ENCODE measurements at places on chromosomes 16 and 17. TPM values are rescaled to one million over a fixed set of nuclear protein-coding genes. Genes with fewer than 3 reads are reported as not detected.

GRCh38 chr17:81434072-81434471, 38.8 kb downstream of the BAHCC1 start:
- peaks cover 56% of the 10 kb centered on the region for H3K4me1 ChIP-seq
- no peaks in the 10 kb centered on the region for H3K27me3 ChIP-seq
- H3K4me3 ChIP-seq = no peak overlapping the region
- peak; percentile 41 for DNase-seq
- H3K36me3 ChIP-seq = no peaks in the 10 kb centered on the region

- no peak overlapping the region for H3K27ac ChIP-seq
- peaks cover 9% of the 10 kb centered on the region for H3K27me3 ChIP-seq
- no peaks in the 10 kb centered on the region for H3K36me3 ChIP-seq
- no peaks in the 10 kb centered on the region for H3K4me1 ChIP-seq
Measured at GRCh38 chr17:34533806-34534527, 45.4 kb upstream of the TMEM132E start.

DNA sequence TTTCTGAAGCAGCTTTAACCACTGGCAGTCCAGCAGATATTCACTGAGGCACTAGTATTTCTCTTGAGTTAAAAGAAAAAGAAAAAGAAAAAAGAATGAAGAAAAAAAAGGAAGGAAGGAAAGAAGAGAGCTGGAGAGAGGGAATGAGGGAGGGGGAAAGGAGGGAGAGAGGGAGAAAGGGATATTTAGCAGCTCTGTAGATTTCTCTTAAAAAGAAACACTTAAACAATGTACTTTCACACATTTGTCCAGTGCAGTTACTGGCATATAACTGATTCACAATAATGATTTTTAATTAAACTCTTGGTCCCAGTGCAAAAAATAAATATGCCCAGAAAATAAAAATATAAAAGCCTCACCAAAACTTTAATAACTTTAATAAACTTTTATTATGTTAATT, 386.4 kb downstream of the KCNJ2 start:
- no peaks in the 10 kb centered on the region for H3K4me1 ChIP-seq
- H3K4me3 ChIP-seq = no peak overlapping the region
- no peak for DNase-seq
- no peaks in the 10 kb centered on the region for H3K27me3 ChIP-seq

- no peaks in the 10 kb centered on the region for H3K27me3 ChIP-seq
- H3K4me1 ChIP-seq = no peaks in the 10 kb centered on the region
- no peak overlapping the region for H3K27ac ChIP-seq
- H3K4me3 ChIP-seq = no peak overlapping the region
- no peak for DNase-seq
Measured at GRCh38 chr17:12519956-12520594, 145.6 kb upstream of the MYOCD start.

DNA sequence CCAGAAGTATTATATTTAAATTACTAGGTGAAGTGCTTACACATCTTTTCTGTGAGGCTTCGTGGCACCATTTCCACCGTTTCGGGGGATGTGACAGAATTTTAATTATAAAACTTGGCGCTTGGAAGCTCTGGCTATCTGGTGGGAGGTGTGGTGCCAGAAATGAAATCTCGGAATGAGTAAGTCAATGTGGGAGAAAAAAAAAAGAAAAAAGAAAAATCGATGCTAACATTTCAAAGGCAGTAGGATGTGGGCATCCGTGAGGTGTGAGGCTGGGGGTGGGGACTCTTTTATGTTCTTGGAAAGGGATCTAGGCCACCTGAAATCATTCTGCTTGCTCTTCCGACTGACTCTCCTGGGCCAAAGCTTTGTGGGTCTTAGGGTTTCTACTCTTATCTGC, 21.9 kb downstream of the CPPED1 start:
- H3K27ac ChIP-seq = no peak overlapping the region
- no peaks in the 10 kb centered on the region for H3K27me3 ChIP-seq
- peaks cover 18% of the 10 kb centered on the region for H3K36me3 ChIP-seq
- no peaks in the 10 kb centered on the region for H3K4me1 ChIP-seq
- no peak overlapping the region for H3K4me3 ChIP-seq

DNA sequence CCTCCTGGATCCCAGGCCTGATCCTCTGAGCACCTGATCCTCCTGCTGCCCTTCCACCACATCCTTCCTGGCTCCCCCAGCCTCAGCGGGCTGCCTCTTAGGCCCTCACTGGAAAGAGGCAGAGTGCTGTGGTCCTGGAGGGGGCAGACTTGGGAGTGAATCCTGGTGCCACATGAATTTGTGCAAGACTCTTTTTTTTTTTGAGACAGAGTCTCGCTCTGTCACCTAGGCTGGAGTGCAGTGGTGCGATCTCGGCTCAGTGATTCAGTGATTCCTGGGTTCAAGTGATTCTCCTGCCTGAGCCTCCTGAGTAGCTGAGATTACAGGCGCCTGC, 3.1 kb downstream of the GHDC start:
- H3K36me3 ChIP-seq = peaks cover 5% of the 10 kb centered on the region
- H3K4me1 ChIP-seq = peaks cover 14% of the 10 kb centered on the region
- no peak overlapping the region for H3K27ac ChIP-seq
- no peaks in the 10 kb centered on the region for H3K27me3 ChIP-seq
- H3K4me3 ChIP-seq = no peak overlapping the region

DNA sequence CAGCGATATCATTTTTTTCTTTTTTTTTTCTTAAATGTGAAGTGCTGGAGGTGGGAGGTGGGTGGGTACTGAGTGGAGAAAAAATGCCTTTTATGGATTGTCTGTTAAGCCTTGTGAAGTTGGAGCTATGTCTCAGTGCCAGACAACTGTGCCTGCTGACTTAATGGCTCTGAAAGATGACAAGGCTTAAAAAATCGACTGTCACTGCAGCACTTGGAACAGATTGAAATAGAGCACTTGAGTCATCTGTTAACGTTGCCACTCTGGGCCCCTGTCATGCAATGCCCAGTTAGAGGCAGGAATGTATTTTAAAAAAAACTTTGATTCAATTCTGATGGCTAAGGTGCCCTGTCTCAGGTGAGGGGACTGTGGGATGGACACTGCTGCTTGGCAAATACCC, 108.2 kb upstream of the HS3ST2 start:
- no peak overlapping the region for H3K4me3 ChIP-seq
- no peak overlapping the region for H3K27ac ChIP-seq
- no peaks in the 10 kb centered on the region for H3K36me3 ChIP-seq
- no peaks in the 10 kb centered on the region for H3K27me3 ChIP-seq
- H3K4me1 ChIP-seq = no peaks in the 10 kb centered on the region
- DNase-seq = no peak

- H3K27me3 ChIP-seq = no peaks in the 10 kb centered on the region
- peak overlapping the region; percentile 53 for H3K27ac ChIP-seq
- H3K36me3 ChIP-seq = peaks cover 99% of the 10 kb centered on the region
- no peak for DNase-seq
- H3K4me1 ChIP-seq = peaks cover 40% of the 10 kb centered on the region
Measured at GRCh38 chr17:38915639-38915995, 9.8 kb upstream of the LASP1NB start.

DNA sequence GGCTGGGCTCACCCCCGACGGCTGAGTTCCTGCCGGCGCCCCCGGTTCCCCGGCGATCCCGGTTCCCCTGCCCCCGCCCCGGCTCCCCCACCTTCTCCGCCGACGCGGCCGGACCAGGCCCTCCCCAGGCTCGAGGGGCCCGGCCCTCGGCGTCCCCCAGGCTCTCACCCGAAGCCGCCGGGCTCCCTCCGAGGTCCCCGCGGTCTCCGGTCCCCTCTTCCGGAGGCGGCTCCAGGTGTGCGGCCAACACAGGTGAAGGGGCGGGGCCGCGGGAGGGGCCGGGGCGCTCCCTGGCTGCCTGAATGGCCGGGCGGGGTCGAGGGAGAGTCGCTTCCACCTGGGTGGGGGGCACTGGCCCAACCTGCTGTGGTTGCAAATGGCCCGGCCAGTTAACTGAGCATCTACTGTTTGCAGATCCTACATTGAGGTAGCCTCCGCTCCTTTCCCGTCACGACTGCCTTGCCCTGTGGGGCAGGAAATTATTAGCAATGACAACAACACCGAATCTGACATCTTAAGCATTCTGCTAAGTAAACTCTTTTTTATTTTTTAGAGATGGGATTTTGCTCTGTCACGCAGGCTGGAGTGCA, at the start of gene BICDL2:
TSS of gene BICDL2 (minus strand) at position 219 of the 590 bp plus-strand sequence. CDS start 1,448 bp downstream, outside the sequence.
- peak within 1 kb of the TSS; percentile 59 for H3K4me3 ChIP-seq
- peak; percentile 73 for DNase-seq
- H3K27ac ChIP-seq = no peak within 1 kb of the TSS

GRCh38 chr16:70578035-70578434, 54.4 kb downstream of the SF3B3 start:
- peak overlapping the region; percentile 6 for H3K27ac ChIP-seq
- H3K27me3 ChIP-seq = no peaks in the 10 kb centered on the region
- H3K4me1 ChIP-seq = peaks cover 40% of the 10 kb centered on the region
- DNase-seq = no peak
- H3K36me3 ChIP-seq = peaks cover 23% of the 10 kb centered on the region
- H3K4me3 ChIP-seq = no peak overlapping the region

- H3K4me3 ChIP-seq = no peak overlapping the region
- peaks cover 38% of the 10 kb centered on the region for H3K4me1 ChIP-seq
- peaks cover 16% of the 10 kb centered on the region for H3K36me3 ChIP-seq
- H3K27ac ChIP-seq = no peak overlapping the region
- no peaks in the 10 kb centered on the region for H3K27me3 ChIP-seq
Measured at GRCh38 chr16:89319886-89320781, 102.6 kb downstream of the ZNF778 start.

DNA sequence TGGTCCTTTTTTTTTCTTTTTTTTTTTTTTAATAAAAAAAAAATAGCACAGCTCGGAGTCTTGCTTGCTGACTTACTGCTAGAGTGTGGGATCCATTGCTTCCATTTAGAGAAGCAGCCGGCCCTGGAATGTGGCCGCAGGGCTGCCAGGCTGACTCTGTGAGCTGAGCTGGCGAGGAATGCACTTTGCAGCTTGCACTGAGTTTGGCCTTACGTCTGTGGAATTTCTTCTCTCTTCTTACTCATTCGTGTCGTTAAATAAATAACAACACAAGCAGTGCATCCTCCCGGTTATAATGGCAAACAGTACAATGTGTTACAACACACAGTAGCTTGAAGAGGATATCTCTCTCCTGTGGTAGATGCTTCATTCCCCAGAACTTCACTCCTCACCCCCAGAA, 69.2 kb downstream of the PRKCB start:
- no peaks in the 10 kb centered on the region for H3K4me1 ChIP-seq
- H3K27me3 ChIP-seq = no peaks in the 10 kb centered on the region
- H3K4me3 ChIP-seq = no peak overlapping the region
- H3K27ac ChIP-seq = no peak overlapping the region
- peak; percentile 16 for DNase-seq

- no peaks in the 10 kb centered on the region for H3K27me3 ChIP-seq
- DNase-seq = no peak
- H3K27ac ChIP-seq = no peak overlapping the region
- H3K36me3 ChIP-seq = peaks cover under 1% of the 10 kb centered on the region
- H3K4me3 ChIP-seq = no peak overlapping the region
Measured at GRCh38 chr17:73067075-73067474, 25.4 kb downstream of the SLC39A11 start.

DNA sequence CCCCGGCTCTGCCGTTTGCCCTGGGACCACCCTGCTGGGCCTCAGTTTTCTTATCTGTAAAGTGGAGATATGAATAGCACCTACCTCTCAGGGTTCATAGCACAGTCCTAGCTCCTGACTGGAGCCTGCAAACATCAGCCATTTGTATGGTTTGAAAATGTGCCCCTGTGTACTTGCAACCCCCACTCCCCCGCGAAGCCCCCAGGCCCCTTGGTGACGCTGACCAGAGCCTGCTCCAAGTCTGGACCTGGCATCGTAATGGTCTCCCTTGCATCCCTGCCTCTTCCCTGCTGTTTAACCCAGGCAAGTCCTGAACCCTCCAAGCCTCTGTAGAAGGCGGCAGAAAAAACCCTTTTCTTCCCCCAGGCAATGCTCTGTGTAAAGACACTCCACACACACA, 128.0 kb downstream of the IRF8 start:
- H3K36me3 ChIP-seq = no peaks in the 10 kb centered on the region
- peaks cover 6% of the 10 kb centered on the region for H3K27me3 ChIP-seq
- no peak for DNase-seq

DNA sequence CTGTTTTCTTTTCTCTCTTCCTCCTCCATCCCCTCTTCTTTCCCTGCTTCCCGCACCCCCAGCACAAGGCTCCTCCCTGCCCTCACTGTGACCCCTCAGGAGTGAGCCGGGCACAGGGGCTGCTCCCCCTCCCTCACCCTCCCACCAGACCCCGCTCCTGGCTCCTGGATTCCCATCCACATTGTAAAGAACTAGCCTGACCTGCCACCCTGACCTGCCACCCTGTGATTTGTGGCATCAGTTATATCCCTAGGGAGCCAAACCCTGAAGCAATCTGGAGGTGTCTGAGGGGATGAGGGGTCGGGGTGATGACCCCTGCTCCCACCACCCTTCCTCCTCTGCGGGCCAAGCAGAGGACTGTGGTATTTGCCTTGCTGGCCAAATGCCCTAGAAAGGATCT, 98.0 kb upstream of the LHX1 start:
- no peaks in the 10 kb centered on the region for H3K4me1 ChIP-seq
- no peak overlapping the region for H3K27ac ChIP-seq
- H3K36me3 ChIP-seq = no peaks in the 10 kb centered on the region
- H3K4me3 ChIP-seq = no peak overlapping the region
- DNase-seq = no peak
- H3K27me3 ChIP-seq = peaks cover 3% of the 10 kb centered on the region

- H3K27ac ChIP-seq = peak overlapping the region; percentile 81
- H3K4me3 ChIP-seq = no peak overlapping the region
- H3K36me3 ChIP-seq = peaks cover 7% of the 10 kb centered on the region
- peak; percentile 92 for DNase-seq
- peaks cover 44% of the 10 kb centered on the region for H3K4me1 ChIP-seq
Measured at GRCh38 chr17:17109907-17110306, 67.7 kb downstream of the MPRIP start.

DNA sequence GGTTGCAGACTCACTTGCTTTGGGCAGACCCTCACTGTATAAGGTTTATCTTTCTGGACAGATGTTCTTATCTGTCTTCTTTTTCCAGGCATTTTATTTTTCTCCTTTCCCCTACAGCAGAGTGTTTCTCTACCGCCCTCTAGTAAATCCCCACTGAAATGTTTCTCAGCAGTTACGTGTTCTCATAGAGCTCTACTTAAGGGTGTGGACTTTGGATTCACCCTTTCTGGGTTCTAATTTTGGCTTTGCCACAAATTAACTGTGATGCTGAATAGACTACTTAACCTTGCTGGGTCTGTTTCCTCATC, 2.0 kb downstream of the ADAT1 start:
- no peak overlapping the region for H3K4me3 ChIP-seq
- no peaks in the 10 kb centered on the region for H3K4me1 ChIP-seq
- no peak overlapping the region for H3K27ac ChIP-seq
- peak; percentile 46 for DNase-seq

Gene PIK3R5
- 3.2 TPM for polyA plus RNA-seq

Gene CES4A
- polyA plus RNA-seq = 23.5 TPM

Gene CTRB2
- not detected for polyA plus RNA-seq

Gene G6PC1
- polyA plus RNA-seq = 1.5 TPM

Gene CNTD1
- polyA plus RNA-seq = 3.0 TPM

Gene RHBDL3
- polyA plus RNA-seq = 0.88 TPM

Gene WNT9B
- polyA plus RNA-seq = not detected

Data from large intestine (tissue), 12 donors.